Activated B cell treated with CpG ODN at 0.5 μM for 24 hours (primary cell): ENCODE measurements at places on chromosomes 16 and 17. TPM values are rescaled to one million over a fixed set of nuclear protein-coding genes. Genes with fewer than 3 reads are reported as not detected.

TMEM88 gene
- total RNA-seq: 3.2 and 7.1 TPM in 2 replicates

TEDC2 gene
- 3.4 and 4.4 TPM in 2 replicates for total RNA-seq

SNX11 gene
- 129 and 145 TPM in 2 replicates for total RNA-seq

CACNG1 gene
- total RNA-seq: not detected in 2 replicates

KRT9 gene
- total RNA-seq: not detected in 2 replicates

STAC2 gene
- total RNA-seq: not detected in 2 replicates

CTRL gene
- 4.1 and 6.2 TPM in 2 replicates for total RNA-seq

SRCIN1 gene
- 0.24 and 0.35 TPM in 2 replicates for total RNA-seq

ZG16 gene
- not detected in 2 replicates for total RNA-seq

TCAP gene
- total RNA-seq: 2.1 and 2.3 TPM in 2 replicates

NPIPA2 gene
- total RNA-seq: 3.5 and 5.0 TPM in 2 replicates

C17orf50 gene
- total RNA-seq: not detected in 2 replicates

SLC5A11 gene
- total RNA-seq: 0.22 and 0.49 TPM in 2 replicates

CCL13 gene
- not detected in 2 replicates for total RNA-seq

KRT13 gene
- total RNA-seq: not detected in 2 replicates

DOC2B gene
- not detected in 2 replicates for total RNA-seq

SNX20 gene
- 33.1 and 34.5 TPM in 2 replicates for total RNA-seq

DNA sequence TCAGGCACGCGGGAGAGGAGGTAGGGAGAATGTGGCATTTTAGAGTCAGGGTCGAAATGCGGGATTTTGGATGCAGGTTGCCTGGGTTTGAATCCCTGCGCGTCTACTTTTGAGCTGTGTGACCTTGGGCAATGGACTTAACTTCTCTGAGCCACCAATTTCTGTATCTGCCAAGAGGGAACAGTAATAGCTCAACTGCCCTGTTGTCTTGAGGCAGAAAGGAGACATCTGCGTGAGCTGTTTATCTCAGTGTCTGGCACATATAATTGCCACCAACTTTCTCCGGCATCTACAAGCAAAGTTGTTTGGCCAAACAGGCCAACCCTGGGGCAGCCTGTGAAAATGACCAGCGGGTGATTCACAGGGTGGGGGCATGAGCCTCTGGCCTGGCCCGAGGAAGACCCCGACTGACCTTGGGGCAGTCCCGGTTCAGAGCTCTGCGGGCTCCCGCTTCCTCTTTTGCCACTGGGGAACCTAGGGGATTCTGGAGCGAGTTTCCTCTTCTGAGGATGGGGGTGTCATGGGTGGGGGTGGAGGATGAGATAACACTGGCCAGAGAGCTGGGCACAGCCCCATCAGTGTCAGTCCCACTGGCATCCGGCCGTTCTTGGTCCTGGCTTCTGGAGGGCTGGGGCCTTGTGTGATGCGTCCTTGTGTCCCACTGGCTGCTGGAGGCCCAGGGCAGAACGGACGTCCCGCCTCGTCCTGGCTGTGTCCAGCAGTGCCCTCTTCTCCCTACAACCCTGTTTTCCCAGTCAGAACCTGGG is 1.3 kb downstream of the SNN start:
- peak; percentile 61 for DNase-seq

GRCh38 chr17:63528183-63528582 is 5.0 kb downstream of the KCNH6 start:
- DNase-seq: no peak

DNA sequence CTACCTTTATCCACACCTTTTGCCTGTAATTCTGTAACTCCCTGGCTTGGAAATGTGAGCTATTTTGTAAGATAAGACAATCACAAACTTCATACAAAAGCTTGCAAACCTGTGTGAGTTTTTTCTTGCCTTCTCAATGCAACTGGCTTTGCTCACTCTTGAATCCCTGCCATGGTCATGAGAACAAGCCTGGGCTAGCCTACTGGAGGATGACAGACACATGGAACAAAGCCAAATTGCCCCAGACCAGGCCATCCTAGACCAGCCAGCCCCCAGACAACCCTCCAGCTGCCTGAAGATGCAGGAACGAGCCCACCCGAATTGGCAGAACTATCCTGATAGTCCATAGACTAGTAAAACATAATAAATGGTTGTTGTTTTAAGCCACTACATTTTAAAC is 466.6 kb upstream of the ERCC4 start:
- DNase-seq: no peak

GRCh38 chr17:47905221-47905733 is 9.2 kb downstream of the SP2 start:
- no peak for DNase-seq

GRCh38 chr16:50306287-50306686 is 39.9 kb downstream of the ADCY7 start:
- no peak for DNase-seq

DNA sequence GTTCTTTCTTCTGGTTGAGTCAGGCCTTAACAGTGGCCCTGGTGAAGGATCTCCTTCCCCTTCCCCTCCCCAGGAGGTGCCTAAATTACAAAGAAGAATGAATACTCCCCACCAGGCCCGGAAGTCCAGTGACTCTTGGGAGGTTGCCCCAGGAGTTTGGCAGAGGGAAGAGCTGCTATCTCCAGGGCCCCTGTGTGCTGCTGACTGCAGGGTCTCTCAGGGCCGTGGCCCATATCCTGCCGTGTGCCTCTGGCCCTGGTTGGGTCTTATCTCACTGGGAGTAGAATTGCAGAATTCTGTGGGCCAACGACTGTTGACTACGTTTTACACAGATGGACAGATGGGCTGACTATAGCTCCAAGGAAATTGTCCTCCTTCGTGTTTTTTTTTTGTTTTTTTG is 28.0 kb downstream of the AKAP1 start:
- DNase-seq: no peak

DNA sequence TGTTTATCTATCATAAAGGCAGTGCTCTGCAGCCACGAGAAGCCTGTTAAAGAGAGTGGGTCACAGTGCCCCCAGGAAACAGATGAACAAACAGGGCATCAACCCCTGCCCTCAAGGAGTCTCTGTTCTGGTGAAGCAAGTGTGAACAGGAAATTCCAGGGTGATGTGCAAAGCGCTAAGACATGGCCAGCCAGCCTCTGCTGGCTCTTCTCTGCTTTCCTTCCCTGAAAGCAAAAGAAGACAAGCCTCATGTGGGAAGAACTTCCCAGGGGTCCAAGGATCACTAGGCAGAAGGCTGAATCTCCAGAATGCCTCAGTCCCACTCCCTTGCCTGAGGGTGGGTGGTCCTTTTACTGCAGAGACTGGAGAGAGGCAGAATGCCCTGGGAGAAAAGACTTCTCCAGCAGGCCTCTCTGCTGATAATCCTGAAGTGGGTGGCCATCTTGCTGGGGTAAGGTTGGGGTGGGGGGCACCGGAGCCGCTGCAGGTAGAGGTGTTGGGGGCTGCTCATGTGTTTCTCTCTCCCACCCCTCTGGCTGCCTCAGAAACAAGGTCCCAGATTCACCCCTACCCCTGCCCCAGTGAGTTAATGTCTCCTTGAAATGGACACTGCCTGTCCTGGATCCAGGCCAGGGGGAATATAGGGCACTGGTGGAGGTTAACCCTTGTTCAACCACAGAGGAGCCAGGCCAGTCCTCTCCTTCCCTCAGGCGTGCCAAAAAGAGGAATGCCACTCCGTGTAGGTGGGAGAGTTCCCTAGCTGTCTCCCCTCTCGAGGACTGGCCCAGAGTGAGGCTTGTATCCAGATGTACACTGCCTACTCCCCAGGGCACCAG is 2.4 kb downstream of the ANKRD13B start:
- DNase-seq: no peak

DNA sequence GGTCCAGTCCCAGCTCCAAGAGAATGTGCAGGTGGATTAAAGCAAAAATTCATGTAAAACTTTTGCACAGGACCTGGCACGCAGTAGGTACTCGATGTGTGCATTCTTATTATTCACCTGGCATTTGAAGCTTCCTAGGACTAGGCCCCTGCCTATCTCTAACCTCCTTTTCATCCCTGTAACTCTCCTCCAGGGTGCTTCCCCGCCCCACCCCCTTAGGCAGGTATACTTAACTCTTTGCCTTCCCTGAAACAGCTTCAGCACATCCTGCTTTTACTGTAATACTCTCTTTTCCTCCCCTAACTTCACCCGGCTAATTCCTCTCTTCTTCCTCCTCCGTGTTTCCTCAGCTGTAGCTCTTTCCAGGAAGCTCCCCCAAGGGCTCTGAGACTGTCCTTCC is 54.8 kb downstream of the CDK5R1 start:
- DNase-seq: no peak

DNA sequence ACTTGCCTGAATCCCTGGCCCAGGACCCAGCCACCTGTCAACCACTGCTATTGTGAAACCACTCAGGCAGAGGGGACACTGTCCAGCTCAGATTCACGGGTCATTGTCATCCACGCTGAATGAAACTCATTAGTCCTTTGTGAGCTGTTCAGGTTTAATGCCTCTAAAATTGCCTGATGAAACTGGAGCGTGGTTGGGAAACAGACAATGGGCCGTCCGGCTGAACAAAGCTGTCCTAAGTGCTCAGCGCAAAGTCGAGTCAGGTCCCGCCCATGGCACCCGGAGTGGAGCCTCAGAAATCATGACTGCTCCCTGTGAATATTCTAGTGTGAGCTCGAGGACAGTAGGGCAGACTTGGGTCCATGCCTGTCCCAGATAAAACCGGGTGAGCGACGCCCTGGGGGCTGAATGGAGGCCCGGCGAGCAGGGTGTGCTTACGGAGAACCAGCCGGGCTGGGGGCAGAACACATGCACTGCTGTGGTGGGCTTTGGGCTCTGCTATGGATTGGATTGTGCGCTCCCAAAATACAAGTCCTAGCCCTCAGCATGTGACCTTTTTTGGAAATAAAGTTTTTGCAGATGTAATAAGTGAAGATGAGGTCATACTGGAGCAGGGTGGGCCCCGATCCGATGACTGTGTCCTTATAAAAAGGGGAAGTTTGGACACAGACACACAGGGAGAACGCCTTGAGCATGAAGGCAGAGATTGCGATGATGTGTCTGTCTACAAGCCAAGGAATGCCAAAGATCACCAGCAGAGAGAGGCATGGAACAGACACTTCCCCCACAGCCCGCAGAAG is 12.9 kb upstream of the CMIP start:
- DNase-seq: no peak

GRCh38 chr17:73902416-73903181 is 258.4 kb upstream of the SDK2 start:
- DNase-seq: no peak

DNA sequence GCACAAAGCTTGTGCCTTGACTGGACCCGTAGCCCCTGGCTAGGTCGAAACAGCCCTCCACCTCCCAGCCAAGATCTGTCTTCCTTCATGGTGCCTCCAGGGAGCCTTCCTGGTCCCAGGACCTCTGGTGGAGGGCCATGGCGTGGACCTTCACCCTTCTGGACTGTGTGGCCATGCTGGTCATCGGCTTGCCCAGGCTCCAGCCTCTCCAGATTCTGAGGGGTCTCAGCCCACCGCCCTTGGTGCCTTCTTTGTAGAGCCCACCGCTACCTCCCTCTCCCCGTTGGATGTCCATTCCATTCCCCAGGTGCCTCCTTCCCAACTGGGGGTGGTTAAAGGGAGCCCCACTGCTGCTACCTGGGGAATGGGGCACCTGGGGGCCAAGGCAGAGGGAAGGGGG is 3.5 kb downstream of the CTRL start:
- no peak for DNase-seq

- no peak for DNase-seq
These were observed 540.4 kb upstream of the CDH11 start for GRCh38 chr16:65662256-65662655.

- DNase-seq: no peak
These were observed 78.2 kb upstream of the MON1B start for GRCh38 chr16:77112746-77113145.
